Esophagus muscularis mucosa (tissue), 4 donors: ENCODE measurements at places on chromosomes 5 and 9. TPM values are rescaled to one million over a fixed set of nuclear protein-coding genes. Genes with fewer than 3 reads are reported as not detected.

The PRRX2 gene
- total RNA-seq = 13.1 TPM

The NUTM2F gene
- not detected for total RNA-seq

The TLE1 gene
- 77.3 TPM for total RNA-seq

The CAAP1 gene
- total RNA-seq = 15.4 TPM

DNA sequence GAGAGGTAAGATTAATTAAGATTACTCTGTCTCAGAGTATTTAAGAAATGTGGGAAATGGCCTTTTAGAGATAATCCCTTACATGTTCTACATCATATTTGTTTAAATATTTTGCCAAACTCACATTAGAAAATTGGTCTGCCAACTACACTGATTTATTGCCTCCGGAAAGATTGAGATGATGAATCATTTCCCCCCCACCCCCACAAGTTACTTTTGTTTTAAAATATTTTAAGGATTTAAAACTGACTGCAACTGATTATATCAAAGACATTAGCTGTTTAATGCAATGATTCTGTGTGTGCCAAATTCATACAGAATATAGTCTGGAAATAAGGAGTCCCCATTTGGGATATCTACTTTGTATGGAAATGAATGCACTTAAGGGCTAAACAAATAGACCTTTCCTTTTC is 674.4 kb downstream of the PRR16 start:
- H3K27me3 ChIP-seq = no peaks in the 10 kb centered on the region
- DNase-seq = no peak
- no peaks in the 10 kb centered on the region for H3K36me3 ChIP-seq
- H3K27ac ChIP-seq = no peak overlapping the region

- no peak for DNase-seq
- H3K4me3 ChIP-seq = no peak overlapping the region
- H3K27me3 ChIP-seq = no peaks in the 10 kb centered on the region
These were observed 29.6 kb downstream of the NOTCH1 start for GRCh38 chr9:136516191-136516654.

GRCh38 chr5:59777028-59777427 is 116.5 kb downstream of the PDE4D start:
- no peaks in the 10 kb centered on the region for H3K36me3 ChIP-seq
- no peak for DNase-seq
- H3K4me1 ChIP-seq = no peaks in the 10 kb centered on the region
- no peak overlapping the region for H3K4me3 ChIP-seq
- no peak overlapping the region for H3K27ac ChIP-seq

- H3K36me3 ChIP-seq = no peaks in the 10 kb centered on the region
- peaks cover 3% of the 10 kb centered on the region for H3K27me3 ChIP-seq
- no peaks in the 10 kb centered on the region for H3K4me1 ChIP-seq
- no peak overlapping the region for H3K27ac ChIP-seq
These were observed 81.2 kb downstream of the GLDC start for GRCh38 chr9:6564360-6564759.

GRCh38 chr9:12956805-12957204 is 182.0 kb downstream of the LURAP1L start:
- H3K27ac ChIP-seq = peak overlapping the region; percentile 77
- no peaks in the 10 kb centered on the region for H3K4me1 ChIP-seq
- no peak overlapping the region for H3K4me3 ChIP-seq
- no peaks in the 10 kb centered on the region for H3K27me3 ChIP-seq
- no peaks in the 10 kb centered on the region for H3K36me3 ChIP-seq

DNA sequence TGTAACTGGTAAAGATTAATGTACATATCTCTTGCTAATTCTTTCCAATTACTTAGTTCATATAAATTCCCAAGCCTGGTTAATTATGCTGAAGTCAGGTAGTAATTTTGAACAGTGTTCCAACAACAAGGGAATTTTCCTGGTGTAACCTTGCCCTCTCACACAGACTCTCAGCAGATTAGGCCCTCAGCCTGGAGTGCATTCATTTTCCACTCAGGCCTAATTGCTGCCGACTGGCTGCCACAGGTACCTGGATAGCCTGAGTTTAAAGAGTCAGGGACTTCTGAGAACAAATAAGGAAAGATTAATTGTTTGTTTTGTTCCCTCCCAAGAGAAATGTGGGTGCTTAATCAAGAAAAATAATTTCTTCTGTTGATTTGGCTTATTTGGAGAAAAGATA is 71.4 kb downstream of the PPIC start:
- no peaks in the 10 kb centered on the region for H3K36me3 ChIP-seq
- H3K27ac ChIP-seq = no peak overlapping the region
- no peak for DNase-seq
- no peaks in the 10 kb centered on the region for H3K27me3 ChIP-seq
- H3K4me3 ChIP-seq = no peak overlapping the region

DNA sequence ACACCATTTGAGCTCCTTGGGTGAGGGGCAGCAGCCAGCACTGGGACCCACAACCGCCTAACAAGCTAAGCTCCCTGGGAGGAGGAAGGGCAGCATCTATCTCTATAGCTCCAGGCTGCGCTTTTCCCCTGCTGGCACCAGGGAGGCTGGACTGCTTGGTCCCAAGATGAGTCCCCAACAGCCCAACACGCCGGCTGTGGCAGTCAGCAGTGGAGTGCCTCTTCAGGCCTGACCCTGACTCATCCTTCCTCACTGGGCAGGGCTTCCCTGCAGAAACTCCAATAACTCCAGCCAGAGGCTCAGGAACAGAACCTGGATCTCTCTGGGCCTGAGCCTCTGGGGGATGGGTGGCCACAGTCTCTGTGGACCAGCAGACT is 113.7 kb upstream of the ADAMTS16 start:
- H3K27ac ChIP-seq = no peak overlapping the region
- no peaks in the 10 kb centered on the region for H3K27me3 ChIP-seq
- no peak overlapping the region for H3K4me3 ChIP-seq
- DNase-seq = no peak

GRCh38 chr9:3263698-3264097 is 262.1 kb downstream of the RFX3 start:
- DNase-seq = no peak
- no peak overlapping the region for H3K27ac ChIP-seq
- no peaks in the 10 kb centered on the region for H3K4me1 ChIP-seq
- H3K4me3 ChIP-seq = no peak overlapping the region
- peaks cover 5% of the 10 kb centered on the region for H3K36me3 ChIP-seq

DNA sequence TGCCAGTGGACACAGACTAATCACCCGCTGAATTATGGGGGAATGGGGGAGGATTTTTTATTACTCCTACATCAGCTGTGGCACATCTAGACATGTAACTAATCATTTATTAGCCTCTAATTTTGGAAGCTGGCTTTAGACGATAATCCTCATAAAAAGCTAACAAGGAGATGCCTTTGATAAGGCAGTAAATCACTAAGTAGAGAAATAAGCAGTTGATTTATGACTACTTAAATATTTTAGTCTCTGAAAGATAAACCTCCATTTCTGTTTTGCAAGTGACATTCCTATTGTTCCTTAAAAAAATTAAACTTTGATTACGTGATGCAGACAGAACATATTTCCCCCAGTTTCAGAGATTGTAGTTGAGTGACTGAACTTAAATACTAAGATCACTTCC is 206.4 kb upstream of the CDKN2B start:
- no peak overlapping the region for H3K4me3 ChIP-seq
- no peaks in the 10 kb centered on the region for H3K36me3 ChIP-seq
- no peak overlapping the region for H3K27ac ChIP-seq
- DNase-seq = no peak

- no peak overlapping the region for H3K4me3 ChIP-seq
- DNase-seq = no peak
- no peak overlapping the region for H3K27ac ChIP-seq
- no peaks in the 10 kb centered on the region for H3K36me3 ChIP-seq
- H3K4me1 ChIP-seq = no peaks in the 10 kb centered on the region
These were observed 185.7 kb downstream of the ESM1 start for GRCh38 chr5:54799645-54800044.

DNA sequence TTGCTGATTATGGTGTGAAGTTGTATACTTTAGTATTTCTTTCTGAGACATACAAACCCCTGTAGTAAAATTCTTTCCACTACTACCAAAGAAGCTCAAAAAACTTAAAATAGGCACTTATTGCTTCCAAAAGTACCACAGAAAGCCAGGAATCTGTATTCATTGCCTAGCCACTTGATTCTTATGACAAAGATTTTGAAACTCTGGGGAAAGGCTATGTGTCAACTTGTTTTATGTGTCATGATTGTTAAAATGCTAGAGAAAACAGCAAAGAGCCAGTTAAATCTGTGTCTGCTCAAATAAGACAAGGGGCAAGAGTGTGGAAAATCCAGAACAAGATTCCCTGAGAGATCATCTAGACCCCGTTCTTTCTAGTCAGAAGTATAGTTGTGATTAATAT is 6.0 kb downstream of the KIF2A start:
- DNase-seq = no peak
- H3K27me3 ChIP-seq = no peaks in the 10 kb centered on the region
- H3K27ac ChIP-seq = no peak overlapping the region
- no peak overlapping the region for H3K4me3 ChIP-seq
- H3K36me3 ChIP-seq = no peaks in the 10 kb centered on the region

- no peaks in the 10 kb centered on the region for H3K36me3 ChIP-seq
- no peak overlapping the region for H3K4me3 ChIP-seq
- no peak overlapping the region for H3K27ac ChIP-seq
These were observed 149.7 kb upstream of the ADCY2 start for GRCh38 chr5:7246287-7246686.

GRCh38 chr5:5795074-5795771 is 372.7 kb downstream of the ICE1 start:
- no peak overlapping the region for H3K4me3 ChIP-seq
- no peaks in the 10 kb centered on the region for H3K27me3 ChIP-seq
- H3K27ac ChIP-seq = no peak overlapping the region
- H3K4me1 ChIP-seq = peaks cover 6% of the 10 kb centered on the region
- no peaks in the 10 kb centered on the region for H3K36me3 ChIP-seq

DNA sequence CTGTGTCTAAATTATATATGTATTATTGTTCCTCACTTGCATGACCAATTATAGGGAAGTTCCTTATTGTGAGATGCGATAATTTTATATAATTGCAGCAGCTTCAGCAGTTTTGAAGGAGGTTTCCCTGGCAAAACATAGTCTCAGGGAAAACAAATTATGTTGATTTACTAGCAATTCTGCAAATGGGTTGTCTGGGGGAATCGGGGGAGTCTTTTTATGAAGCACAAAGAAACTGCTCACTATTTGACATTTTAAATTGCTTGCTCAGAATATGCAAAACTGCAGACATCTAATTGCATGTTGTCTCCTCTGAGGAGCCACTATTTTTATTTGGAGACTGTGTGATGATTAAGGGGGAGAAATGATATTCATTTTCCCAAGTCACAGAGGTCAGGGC is 361.6 kb downstream of the YTHDC2 start:
- no peaks in the 10 kb centered on the region for H3K36me3 ChIP-seq
- H3K4me1 ChIP-seq = no peaks in the 10 kb centered on the region
- H3K27me3 ChIP-seq = no peaks in the 10 kb centered on the region
- no peak overlapping the region for H3K4me3 ChIP-seq

DNA sequence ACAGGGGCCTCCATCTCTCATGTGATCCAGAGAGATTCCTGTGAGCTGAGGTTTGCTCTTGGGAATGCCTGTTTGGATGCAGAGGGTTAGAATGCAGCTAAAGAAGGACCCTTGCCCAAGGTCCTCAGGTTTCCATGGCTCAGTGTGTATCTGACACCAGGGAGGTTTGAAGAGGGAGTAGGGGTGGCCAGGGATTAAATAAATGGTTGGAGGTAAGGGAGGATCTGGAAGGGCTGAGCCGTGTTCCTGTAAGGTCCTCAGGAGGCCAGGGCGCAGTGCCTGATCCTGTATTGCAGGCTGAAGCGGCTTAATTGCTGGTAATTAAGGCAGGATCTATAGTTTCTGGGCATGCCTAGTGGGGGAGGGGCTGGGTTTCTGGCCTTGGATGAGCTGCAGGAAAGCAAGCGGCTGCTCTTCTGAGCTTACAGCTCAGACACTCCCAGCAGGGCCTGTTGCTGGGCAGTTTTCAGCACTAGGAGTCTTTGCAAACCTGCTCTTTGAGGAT is 41.5 kb upstream of the MAP1B start:
- no peaks in the 10 kb centered on the region for H3K27me3 ChIP-seq
- H3K4me3 ChIP-seq = no peak overlapping the region
- DNase-seq = no peak
- H3K4me1 ChIP-seq = no peaks in the 10 kb centered on the region
- no peak overlapping the region for H3K27ac ChIP-seq
- no peaks in the 10 kb centered on the region for H3K36me3 ChIP-seq

- no peak overlapping the region for H3K27ac ChIP-seq
- no peaks in the 10 kb centered on the region for H3K27me3 ChIP-seq
- H3K4me1 ChIP-seq = no peaks in the 10 kb centered on the region
- DNase-seq = no peak
- no peaks in the 10 kb centered on the region for H3K36me3 ChIP-seq
- H3K4me3 ChIP-seq = no peak overlapping the region
These were observed 201.0 kb upstream of the RAI14 start for GRCh38 chr5:34455098-34455497.

- DNase-seq = no peak
- H3K4me3 ChIP-seq = no peak overlapping the region
- no peak overlapping the region for H3K27ac ChIP-seq
- H3K4me1 ChIP-seq = peaks cover 11% of the 10 kb centered on the region
- no peaks in the 10 kb centered on the region for H3K36me3 ChIP-seq
- no peaks in the 10 kb centered on the region for H3K27me3 ChIP-seq
These were observed 84.5 kb upstream of the FREM1 start for GRCh38 chr9:14994738-14995137.

- no peaks in the 10 kb centered on the region for H3K36me3 ChIP-seq
- no peak overlapping the region for H3K4me3 ChIP-seq
- DNase-seq = no peak
- no peak overlapping the region for H3K27ac ChIP-seq
These were observed 123.7 kb downstream of the TLE1 start for GRCh38 chr9:81565609-81566008.

DNA sequence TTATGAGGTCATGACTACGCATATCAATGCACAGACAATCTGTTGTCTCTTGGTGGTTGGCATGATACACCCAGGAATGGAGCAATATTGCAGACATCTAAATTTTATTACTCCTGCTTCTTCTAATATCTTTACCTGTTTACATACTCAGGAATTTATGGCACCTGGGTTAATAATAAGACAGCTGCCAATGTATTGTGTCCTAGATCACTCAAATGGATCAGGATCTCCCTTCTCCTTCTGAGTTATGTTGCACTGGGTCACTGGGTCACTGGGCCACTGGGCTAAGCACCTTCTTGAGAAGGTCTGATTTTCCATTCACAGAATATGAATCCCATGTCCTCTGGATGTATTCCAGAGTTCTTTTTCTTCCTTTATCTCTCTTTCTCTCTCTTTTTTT is 41.8 kb downstream of the CCL28 start:
- no peaks in the 10 kb centered on the region for H3K36me3 ChIP-seq
- no peak overlapping the region for H3K27ac ChIP-seq
- H3K4me3 ChIP-seq = no peak overlapping the region
- H3K27me3 ChIP-seq = no peaks in the 10 kb centered on the region
- no peak for DNase-seq

GRCh38 chr9:68711281-68711680 is 6.2 kb downstream of the PIP5K1B start:
- H3K27ac ChIP-seq = no peak overlapping the region
- H3K4me1 ChIP-seq = peaks cover 7% of the 10 kb centered on the region
- peaks cover 15% of the 10 kb centered on the region for H3K27me3 ChIP-seq
- no peak overlapping the region for H3K4me3 ChIP-seq
